Foreskin fibroblast (primary cell): ENCODE measurements at places on chromosomes 7 and 10.

DNA sequence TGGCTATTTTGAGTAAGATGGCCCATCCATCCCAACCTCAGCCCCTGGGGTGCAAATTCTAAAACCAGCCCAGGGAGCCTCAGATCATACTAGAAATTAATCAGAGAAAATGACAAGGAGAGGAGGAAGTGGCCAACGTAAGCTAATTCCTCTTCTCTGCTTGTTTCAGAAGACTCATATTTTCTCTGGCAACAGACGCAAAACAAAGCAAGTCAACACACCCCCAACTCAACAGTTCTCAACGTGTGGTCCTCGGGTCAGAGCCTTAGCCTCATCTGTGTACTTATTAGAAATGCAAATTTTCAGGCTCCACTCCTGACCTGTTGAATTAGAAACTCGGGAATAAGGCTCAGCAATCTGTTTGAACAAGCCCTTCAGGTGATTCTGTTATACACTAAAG lies 413.9 kb upstream of the AUTS2 start:
- DNase-seq: no peak

GRCh38 chr7:69765879-69766278 lies 167.6 kb downstream of the AUTS2 start:
- no peak for DNase-seq

- DNase-seq: no peak
Observed at GRCh38 chr7:85310301-85310700, 123.4 kb upstream of the SEMA3D start.

DNA sequence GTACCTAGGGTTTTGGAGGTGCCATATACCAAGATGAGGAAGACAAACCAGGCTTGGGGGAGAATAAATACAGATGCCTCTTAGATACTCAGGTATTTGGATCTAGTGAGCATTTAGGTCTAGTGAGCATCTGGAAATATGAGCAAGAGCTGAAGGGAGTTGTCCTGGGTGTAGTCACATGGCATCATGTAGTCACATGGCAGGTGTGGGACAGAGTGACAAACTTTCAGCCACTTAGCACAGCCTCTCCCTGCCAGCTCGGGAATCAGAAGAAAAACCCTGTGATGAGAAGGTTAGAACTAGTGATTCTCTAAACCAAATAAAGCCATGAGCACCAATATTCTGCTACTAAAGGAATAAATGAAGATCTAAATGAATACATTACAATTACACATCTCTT lies 24.3 kb downstream of the RGR start:
- DNase-seq: no peak

DNA sequence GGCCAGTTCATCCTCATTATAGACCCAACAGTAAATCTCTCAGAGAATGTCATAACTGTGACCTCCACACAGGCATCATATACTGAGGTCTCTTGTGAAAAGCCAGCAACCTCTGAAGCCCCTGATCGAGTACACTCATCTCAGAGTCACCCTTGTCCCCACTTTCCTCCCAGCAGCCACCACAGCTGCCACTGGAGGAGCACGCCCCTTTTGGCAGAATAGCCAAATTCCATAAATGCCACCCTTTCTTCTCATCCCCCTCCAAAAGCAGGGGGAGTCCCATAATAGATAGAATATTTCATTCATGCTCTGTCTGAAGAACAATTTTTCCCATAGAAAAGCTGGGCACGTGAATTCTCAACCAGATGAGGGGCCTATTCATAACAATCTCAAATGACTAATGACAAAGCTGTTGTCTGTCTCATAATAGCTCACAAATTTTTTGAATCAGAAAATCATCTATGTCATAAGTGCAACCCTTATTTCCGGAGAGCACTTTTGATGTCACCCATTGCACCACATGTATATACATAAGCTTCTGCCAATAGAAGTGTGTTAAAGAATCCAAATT lies 47.4 kb downstream of the SGMS1 start:
- peak; percentile 47 for DNase-seq

DNA sequence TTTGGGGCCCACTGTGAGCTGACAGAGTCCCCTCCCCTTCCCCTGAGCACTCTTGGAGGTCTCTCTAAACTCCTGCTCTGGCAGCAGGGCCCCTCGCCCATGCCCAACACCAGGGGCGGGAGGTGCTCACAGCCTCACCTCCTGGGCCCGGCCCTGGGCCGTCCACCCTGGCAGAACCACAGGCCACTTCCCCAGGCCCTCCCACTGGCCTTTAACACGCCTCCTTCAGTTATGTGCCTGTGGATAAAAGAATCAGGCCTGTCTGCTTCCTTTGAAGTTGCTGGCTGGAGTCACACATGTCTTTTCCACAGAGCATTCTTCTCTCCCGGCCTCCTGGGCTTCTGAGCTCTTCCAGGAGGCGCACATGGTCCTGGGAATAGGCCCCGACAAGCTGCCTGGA lies 10.2 kb downstream of the MYL10 start:
- DNase-seq: peak; percentile 52

GRCh38 chr7:119964788-119965542 lies 308.0 kb upstream of the KCND2 start:
- peak; percentile 31 for DNase-seq

DNA sequence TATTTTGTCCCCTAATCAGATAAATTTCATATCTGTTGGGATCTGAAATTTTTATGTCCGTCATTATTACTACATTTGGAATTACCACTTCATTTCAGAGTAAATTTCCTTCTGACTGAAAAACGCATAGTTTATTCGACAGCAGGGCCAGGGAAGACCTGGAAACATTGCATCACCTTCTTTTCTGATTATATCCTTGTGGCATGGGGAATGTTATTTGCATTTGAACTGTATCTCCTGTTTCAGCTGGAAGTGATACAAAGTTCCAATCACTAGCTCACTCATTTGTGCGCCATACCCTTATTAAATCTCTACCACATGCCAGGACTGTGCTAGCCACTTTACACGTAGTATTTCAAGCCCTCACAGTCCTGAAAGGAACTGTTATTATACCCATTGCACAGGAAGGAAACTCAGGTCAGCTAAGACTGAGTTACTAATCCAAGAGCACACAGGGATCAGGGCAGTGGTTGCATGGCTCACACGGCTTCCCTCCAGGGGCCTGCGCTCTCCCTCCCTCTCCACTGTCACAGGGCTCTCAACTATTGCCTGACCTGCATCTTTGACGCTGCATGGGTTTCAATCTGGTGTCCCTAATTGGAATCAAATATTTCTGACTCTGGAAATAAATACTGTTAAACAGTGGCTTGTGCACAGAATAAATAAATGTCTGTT lies 84.4 kb upstream of the NANOS1 start:
- DNase-seq: peak; percentile 30

DNA sequence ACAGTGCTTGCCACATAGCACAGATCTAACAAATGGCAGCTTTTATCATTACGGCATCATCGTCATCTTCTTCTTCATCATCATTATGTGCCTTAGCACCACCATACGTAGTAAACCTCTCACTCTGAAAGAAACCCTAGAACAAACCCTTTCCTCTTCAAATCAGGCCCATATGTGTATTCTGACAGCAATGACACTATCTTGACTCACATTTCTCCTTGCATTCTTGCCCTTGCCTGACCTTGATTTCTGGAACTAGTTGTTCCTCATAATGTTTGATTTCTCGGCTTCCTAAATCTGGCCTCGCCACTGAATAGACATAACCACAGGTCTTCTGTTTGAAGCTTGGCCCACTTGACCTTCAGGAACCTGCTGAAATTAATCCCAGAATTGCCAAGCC lies 115.3 kb downstream of the DGKI start:
- peak; percentile 90 for DNase-seq

DNA sequence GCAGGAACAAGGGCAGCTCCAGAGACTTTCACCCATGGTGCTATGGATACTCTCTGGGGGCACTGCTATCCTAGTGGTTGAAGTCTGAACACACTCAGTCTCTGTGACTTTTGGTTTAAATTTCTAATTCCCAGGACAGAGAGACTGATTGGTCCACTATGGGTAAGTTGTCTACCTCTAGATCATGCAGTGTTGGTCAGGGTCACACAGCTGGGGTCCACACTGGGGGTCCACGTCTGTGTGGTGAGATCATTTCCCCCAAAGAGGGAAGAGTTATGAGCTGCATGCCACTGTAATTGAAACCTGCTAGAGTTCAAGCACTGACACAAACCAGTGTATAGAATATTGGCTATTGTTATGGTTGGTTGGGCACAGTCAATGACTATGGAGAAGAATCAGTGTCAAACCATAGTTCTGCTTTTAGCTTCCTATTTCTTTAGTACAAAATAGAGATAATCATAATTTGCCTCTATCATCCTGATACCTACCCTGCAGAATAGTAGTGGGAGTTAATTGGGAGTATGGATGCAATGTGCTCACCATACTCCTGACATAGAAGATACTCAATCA lies 101.6 kb downstream of the PRTFDC1 start:
- DNase-seq: no peak

DNA sequence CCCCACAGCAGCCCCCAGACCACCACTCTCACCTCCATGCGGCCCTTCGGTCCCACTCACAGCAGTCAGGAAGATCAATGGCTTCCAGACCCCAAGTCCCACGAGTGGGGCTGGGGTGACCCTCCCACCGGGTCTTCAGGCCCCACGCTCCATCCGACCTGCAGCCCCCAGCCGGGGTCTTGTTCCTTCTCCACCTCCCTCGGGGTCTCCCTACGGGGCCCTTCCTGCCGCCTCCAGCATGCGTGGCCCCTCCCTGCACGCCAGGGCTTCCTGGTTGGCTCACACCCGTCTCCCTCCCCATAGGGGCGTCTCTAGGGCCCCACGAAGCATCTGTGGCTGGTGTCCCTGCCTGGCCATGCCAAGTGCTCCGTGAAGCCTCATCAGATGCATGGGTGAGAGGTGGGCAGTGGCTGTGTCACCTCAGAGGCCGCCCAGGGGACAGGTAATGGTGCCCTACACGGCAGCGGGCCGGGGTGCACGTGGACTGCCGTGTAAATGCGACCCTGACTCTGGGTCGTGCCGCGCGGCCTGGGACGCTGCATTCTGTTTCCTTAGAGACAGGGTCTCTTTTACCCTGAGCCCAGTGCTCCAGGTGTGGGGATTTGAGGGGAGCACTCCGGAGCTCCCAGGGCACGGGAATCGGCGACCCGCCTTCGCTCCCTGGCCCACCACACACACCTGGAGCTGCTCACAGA lies 19.9 kb downstream of the ADAP1 start:
- no peak for DNase-seq

DNA sequence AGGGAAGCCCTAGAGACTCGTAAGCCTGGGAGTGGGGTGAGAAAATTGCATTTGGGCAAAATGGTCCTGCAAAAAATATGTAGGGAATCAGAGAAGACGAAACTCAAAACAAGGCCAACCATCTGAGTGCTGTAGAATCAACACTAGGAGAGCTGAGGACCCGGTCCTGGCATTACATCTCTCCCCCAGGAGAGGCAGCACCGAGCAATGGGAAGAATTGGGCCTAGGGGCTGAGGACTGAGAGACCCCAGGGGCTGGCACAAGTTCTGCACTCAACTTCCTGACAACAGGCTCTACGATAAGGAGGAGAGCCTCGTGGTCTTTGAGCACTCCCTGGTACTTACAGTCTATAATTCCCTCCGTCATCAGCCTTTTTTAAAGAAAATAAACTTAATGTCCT lies 47.6 kb downstream of the BPGM start:
- DNase-seq: no peak

GRCh38 chr10:80699602-80700039 lies 161.9 kb downstream of the SH2D4B start:
- DNase-seq: peak; percentile 26

DNA sequence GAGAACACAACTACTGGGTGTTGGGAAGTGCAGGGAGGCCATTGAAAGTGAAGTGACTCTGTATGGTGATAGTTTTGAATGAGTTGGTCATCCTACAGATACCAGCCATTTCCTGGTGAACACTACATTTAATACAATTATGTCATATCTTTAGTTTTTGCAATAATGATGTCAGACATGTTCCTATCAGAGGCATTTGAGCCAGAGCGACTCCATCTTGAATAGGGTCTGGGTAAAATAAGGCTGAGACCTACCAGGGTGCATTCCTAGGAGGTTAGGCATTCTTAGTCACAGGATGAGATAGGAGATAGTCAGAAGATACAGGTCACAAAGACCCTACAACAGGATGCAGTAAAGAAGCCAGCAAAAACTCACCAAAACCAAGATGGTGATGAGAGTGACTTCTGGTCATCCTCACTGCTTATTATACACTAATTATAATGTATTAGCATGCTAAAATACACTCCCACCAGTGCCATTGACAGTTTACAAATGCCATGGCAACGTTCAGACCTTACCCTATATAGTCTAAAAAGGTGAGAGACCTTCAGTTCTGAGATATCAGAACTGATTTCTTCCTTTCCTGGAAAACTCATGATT lies 28.2 kb downstream of the ADK start:
- no peak for DNase-seq

DNA sequence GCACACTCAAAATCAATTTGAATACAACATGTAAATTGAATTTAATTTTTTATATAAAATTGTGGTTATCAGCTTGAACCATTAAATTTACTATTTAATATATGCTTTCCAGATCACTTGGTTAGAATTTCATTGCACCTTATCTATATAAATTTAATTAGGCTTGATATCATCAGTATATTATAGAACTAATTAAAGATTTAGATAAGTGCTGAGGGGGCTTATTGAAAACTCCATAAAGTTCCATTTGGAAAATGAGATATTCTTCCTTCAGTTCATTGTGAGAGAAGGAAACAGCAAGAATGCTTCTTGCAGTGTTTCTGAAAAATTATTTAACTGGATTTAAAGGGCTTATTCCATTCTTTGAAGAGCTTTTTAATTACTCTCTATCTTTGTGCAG lies 85.7 kb upstream of the LRGUK start:
- DNase-seq: no peak

GRCh38 chr7:76108540-76109233 lies 60.8 kb downstream of the MDH2 start:
- peak; percentile 18 for DNase-seq

DNA sequence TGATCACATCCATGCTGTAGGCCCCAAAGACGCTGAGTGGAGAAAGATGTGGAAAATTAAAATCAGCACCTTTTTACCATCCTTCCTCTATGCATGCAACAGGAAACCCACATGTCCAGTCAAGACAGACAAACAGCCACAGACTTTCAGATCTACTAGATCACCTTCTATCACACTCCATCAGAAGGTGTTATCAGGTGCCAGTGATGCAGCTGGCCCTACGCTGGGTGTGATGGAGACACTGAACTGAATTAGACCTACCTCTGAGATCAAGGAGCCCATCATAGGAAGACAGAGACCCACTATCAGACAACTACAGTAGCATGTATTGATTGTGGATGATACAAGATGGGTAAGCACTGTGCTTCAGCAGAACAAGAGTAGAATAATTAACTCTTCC lies 15.5 kb downstream of the CYP3A4 start:
- DNase-seq: no peak

GRCh38 chr7:14974688-14975087 lies 72.1 kb upstream of the DGKB start:
- no peak for DNase-seq

- DNase-seq: no peak
Observed at GRCh38 chr10:117226813-117227451, 14.0 kb upstream of the SLC18A2 start.
